ENCODE measurements at places on chromosomes 7 and 10.

GRCh38 chr7:151115121-151115835, 29.0 kb downstream of the AGAP3 start:
- peak; percentile 55 for DNase-seq

- no peak for DNase-seq
Observed at GRCh38 chr10:98030991-98031431, 590 bp upstream of the CRTAC1 start.

- peak; percentile 52 for DNase-seq
Observed at GRCh38 chr7:14754631-14755030, 147.9 kb downstream of the DGKB start.

DNA sequence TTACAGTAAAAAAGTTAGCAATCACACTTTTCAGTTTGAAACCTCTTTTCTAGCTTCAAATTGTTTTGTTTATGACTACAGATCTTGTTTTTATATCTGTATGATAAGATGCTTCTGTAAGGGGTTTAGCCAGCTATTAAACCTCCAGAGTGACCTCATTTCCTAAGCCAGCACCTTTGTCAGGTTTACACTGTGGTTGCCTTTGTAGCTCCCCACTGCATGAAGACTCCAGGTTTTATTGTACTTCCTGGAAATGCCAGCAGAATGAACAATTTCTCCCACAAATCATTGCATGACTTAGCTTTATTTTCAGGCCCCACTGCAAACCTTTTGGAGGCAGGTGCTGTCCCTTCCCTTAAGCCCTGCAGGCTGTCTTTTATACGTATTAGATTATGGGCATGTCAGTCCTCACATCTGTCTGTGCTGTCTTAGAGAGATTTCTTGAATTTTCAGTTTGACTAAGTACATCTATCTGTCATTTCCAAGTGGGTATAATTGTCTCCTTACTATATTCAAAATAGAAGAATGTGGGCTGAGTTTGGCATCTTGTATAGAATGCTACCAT, 8.2 kb upstream of the AGR3 start:
- DNase-seq: no peak

DNA sequence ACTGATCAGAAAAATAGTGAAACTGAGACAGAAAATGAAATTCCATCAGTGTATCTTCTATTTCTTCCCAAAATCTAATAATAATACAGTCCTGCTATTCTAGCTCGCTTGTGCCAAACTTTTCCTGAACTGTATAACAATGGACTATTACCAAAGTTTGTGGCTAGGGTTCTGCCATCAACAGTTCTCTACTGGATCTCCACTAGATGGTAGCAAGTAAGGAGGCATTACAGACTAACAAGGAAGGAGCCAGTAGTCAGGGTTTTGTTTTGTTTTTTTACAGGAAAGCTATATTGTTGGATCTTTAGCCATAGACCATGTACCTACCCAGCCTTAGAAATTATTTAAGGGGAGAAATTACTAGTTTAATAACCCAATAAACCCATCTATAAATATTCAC, 10.8 kb downstream of the MTERF1 start:
- DNase-seq: no peak

DNA sequence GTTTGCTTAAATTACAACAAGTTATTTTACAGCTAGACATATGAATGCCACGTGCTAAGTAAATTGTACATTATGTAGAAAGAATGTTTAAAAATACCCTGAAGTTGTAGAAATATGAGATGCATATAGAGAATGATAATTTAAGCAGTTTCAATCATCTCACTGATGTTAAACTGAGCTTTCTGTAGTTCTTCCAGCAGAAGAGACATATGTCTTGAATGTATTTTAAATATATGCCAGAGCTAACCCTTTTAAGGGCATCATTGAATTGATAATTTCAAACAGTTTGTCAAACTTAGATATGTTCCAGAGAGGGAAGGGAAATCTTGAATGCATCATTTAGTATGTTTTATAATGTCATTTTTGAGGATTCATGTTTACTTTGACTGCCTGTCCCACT, 255.2 kb downstream of the MDFIC start:
- no peak for DNase-seq

DNA sequence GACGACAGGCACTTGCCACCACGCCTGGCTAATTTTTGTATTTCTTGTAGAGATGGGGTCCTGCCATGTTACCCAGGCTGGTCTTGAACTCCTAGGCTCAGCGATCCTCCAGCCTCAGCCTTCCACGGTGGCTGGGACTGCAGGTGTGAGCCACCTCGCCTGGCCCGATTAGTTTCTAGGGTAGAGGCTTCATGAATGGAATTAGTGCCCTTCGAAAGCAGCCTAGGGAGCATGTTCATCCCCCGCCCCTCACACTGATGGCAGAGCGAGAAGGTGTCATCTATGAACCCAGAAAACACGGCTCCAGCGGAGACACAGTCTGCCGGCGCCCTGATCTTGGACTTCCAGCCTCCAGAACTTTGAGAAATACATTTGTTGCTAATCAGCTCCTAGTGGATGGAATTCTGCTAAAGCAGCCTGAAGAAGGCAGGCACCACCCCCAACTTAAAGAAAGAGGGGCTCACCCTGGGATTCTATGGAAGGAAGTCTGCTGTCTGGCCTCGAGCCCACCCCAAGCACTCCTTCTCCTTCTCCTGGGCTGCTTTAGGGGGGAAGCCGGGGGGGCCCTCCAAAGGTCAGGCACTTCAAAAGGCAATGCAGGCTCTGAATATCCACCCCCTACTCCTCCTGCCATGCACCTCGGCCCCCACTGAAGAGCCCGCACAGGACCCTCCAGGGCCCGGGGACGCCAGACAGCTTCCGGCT, 10.1 kb downstream of the PDGFA start:
- no peak for DNase-seq

DNA sequence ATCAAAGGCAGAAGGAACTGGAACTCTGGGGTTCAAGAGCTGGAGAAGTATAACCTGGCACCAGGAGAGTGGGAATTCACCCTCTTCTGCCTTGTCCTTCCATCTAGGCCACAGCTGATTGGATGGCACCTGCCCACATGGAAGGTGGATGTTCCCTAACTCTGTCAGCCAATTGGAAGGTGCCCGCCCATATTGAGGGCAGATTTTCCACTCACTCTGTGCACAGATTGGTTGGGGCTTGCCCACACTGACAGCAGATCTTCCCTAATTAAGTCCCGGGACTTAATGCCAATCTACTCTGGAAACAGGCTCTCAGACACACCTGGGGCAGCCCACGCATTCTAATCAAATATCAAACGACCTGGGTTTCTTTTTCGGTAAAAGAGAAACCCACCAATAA, 1142.3 kb upstream of the CELF2 start:
- no peak for DNase-seq

GRCh38 chr7:77753173-77753572, 45.1 kb downstream of the TMEM60 start:
- DNase-seq: no peak

DNA sequence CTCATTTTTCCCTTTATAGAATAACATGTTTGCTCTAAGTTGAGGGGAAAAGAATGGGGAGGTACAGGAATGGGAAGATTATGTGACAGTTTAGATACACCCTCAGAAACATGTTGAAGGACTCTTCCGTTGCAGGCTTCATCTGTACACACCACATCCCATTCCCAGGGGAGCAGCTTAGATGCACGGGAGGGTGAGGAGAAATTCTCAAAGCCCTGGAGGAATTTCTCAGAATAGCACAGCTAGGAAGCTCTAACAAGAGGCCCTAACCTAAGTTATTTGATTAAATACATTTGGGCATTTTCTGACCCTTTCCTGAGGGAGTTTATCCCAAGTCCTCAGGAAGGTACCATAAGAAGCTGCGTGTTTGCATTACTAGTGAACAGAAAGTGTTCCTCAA, 660.2 kb upstream of the IGFBP3 start:
- DNase-seq: no peak

- peak; percentile 53 for DNase-seq
Observed at GRCh38 chr7:47804767-47805545, 143.3 kb downstream of the PKD1L1 start.

- no peak for DNase-seq
Observed at GRCh38 chr7:49770838-49771237, 2.6 kb upstream of the VWC2 start.

DNA sequence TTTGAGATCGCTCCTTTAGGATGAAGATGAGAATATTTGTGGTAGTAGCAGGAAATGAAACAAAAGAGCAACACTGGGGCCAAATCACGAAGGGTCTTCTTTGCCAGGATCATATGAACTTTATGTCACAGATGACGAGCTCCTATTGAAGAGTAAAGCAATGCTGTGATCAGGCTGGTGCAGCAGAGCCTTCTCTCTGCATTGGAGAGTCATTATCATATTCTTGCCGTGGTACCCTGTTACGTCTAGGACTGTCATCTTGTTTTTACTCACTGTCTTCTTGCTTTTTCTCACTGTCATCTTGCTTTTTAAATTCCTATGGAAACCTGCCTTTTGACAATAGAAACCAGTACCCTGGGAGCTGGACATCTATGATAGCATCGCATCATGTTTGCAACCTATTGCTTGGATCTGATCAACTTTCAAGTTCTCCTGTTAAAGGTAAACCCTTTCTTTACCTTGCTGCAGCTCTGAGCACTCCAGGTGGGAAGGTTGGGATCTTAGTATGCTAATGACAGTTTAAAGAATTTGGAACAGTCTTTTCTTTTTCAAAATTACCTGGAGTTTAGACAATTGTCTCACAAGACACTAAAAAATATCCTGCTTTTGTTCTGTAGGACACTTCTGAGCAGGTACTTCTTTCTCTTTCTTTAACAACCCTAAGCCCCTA, 27.9 kb upstream of the CACNA2D1 start:
- DNase-seq: no peak

- no peak for DNase-seq
Observed at GRCh38 chr7:108810756-108811385, 241.2 kb downstream of the DNAJB9 start.

DNA sequence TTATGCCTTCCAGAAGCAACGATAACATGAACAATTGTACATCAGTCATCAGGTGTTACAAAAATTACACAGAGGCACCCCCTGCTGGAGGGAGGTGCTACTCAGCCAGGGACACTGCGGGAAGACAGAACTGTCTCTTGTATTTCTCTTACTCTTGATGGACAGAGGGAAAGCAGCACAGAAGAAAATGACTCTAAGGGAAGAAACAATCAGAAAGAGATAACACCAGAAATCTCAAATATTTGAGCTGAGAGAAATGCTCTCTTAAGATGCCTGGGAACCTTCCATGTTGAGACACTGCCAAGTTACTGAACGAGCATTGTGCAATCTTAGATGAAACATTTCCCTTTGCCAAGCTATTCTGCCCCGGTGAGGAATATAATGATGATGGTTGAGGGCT, 227.6 kb upstream of the NPSR1 start:
- peak; percentile 29 for DNase-seq

DNA sequence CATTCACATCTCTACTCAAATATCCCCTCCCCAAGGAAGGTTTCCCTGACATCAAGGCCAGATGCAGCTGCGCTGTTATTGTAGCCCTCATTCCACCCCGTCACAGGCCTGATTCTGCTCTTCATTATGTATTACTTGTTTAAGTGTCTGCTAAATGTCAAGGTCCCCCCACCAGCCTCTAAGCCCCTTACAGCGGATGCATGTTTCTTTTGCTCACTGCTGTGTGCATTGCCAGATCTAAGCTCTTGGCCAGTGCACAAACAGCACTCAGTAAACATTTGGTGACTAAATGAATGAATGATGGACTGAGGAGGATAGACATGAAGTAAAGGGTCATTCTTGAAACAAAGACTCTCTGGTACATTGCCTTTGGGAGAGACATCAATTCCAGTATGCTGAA, 90.6 kb downstream of the NEBL start:
- no peak for DNase-seq

- no peak for DNase-seq
Observed at GRCh38 chr7:154918741-154919140, 84.2 kb downstream of the PAXIP1 start.

DNA sequence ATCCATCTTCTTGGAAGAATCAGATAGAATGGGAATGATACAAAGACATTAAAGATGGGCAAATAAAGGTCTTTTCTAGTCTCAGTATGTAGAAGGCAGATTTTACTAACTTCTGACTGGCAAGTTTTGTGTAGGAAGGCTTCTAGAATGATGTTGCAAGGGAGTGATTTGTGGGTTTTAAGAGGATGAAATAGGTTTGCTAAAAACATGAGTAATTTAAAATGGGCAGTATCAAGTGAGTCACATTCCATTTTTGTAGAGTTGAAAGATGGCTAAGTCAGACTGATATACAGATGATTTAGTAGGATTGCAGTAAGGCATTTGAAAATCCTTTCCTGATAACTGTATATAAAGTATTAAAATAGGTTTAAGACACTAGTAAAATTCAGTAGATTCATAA, 777.4 kb downstream of the SORCS1 start:
- DNase-seq: peak; percentile 80

DNA sequence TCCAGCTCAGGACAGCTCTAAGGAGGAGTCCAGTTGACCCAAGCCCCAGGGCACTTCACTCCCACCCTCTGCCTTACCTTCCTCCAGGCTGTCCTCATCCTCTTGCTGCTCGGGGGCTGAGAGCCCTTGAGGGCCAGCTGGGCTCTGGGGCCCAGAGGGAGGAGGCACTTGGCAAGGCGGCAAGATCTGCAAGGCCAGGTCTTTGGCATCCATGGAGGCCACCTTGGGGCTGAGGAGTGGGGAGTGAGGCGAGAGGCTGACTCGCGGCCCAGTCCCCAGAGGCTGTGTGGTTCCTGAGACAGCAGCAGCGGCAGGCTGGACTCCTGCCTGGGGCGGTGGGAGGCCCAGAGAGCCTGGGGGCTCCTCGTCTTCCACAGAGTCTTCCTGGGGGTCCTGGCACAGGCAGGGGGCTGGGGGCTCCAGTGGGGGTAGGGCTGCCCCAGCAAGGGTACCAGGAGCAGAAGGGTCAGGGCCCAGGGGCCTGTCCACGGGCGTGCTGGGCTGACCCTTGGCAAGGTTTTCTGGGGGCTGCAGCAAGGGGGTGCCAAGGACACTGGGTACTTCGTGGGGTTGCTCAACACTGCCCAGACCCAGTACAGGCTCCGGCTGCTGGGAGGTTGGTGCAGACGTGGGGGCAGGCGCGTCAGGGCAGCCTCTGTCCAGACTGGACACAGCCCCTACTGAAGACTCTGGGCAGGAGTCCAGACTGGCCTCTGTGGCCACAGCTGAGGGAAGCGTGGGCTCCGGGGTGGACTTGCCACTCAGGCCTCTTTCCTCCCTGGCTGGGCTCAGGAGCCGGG, 6.5 kb downstream of the NACAD start:
- no peak for DNase-seq

DNA sequence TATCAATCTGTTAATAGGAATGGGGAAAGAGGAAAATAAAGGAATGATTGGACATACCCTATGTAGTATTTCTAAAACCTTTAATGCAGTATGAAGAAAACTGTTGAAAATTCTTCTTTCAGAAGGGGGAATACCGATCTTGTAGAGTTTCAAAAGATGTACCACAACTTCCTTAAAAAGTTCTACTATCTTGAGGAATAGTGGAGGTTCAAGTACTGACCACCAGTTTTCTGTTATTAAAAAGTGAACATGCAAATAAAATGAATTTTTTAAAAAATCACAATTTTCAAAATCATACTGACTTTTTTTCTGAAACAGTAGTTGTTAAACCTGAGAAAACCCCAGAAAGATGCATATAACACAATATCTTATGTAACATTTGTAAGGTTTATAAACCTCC, 86.5 kb downstream of the HERC4 start:
- DNase-seq: no peak

Data from HCEC 1CT (cell line).